ENCODE measurements at places on chromosomes 2 and 18.

DNA sequence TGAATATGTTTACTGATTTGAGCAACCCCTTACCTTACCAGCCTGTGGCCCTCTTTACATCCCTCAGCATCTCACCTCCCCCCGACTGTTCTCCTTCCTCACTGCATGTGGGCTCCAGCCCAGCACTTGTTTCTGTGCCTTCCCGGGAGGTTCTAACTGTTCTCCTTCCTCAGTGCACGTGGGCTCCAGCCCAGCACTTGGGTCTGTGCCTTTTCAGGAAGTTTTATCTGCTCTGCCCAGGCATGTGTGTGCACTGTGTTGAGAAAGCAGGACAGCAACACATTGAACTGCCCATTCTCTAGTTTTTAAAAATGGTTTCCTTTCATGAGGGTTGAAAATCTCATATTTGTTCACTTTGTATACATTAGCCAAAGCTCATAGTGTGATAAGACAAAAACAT lies 158.4 kb downstream of the ATP9B start:
- DNase-seq: no peak

DNA sequence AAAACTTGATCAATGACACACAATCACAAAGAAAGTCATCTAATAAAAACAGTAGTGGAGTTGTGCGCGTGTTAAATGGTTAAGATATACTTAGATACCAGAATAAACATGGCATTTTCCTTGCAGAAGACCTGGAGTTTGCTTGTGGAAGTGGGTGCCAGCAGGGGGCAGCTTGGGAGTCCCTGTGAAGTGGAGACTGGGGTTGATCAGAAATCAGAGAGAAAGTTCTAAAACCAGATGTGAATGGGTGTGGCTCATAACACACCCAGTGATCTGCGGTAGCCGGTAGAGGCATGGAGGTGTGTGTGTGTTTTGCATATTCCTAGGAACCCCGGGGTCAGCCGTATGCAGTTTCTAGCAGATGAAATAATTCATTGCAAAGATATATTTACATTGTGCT lies 300.1 kb upstream of the TRIB2 start:
- peak; percentile 30 for DNase-seq

- no peak for DNase-seq
Observed at GRCh38 chr2:22126978-22127377, 1003.2 kb downstream of the TDRD15 start.

GRCh38 chr2:228140934-228141528 lies 40.5 kb downstream of the SPHKAP start:
- no peak for DNase-seq

GRCh38 chr18:68448736-68449135 lies 266.2 kb downstream of the TMX3 start:
- DNase-seq: no peak

- DNase-seq: no peak
Observed at GRCh38 chr2:150400849-150401248, 86.6 kb downstream of the RND3 start.

- no peak for DNase-seq
Observed at GRCh38 chr18:29176681-29177080, 999.8 kb upstream of the CDH2 start.

DNA sequence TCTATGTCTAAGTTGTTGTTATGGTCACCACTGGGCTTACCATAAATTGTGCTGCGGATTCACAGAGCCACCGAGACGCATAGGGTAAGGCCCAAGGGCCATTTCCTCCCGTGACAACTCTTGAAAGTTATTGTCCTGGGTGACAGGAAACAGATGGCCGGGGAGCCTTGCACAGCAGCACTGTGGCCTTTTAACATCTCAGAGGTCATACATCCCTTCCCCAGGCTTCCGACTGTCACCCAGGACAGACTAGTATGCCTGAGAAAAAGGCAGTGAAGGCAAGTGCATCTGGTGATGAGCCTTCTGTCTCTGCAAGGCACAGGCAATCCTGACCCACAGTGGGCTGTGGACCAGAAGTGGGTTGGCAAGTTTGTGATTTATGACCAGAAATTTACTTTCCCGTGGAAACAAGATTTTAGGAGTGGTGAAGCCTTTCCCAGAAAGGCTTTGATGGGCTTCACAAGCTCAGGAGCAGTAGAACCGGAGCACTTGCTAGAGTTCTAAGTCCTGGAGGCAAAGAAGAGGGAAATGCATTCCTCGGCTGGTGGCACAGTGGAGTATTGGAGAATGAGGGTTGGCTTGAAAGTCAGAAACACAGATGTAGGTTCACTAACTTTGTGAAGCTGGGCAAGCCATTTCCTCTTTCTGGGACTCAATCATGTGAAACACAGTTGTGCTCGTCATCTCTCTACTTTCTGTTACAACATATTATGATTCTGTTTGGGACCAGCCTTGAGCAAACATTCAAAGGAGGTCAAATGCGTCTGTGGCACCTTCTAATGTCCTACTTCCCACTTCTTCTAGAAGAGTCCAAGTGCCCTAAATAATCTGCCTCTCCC lies 2.0 kb upstream of the CAPN14 start:
- DNase-seq: no peak

- no peak for DNase-seq
Observed at GRCh38 chr2:144071461-144071860, 448.5 kb downstream of the ZEB2 start.

GRCh38 chr2:89831641-89832498 lies 1140.4 kb downstream of the RPIA start:
- DNase-seq: no peak

DNA sequence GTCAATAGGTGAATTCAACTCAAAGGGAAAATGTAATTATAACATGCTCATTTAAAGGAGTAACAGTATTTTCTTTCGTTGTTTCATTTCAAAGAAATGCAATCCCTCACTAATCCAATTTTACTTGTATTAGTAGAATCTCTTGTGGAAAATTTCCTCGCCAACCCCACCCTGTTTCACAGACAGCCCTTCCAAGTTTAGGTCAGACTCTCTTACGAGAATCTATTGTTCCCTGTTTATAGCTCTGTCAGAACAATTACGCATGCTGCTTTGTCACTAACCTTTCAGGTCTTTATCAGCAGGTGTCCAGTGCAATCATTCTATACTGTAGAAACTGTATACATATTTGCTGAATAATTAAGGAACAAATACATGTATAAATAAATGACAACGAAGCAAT lies 657.8 kb upstream of the LINC00305 start:
- DNase-seq: no peak

- no peak for DNase-seq
Observed at GRCh38 chr2:238602223-238602960, 175.7 kb downstream of the ASB1 start.

DNA sequence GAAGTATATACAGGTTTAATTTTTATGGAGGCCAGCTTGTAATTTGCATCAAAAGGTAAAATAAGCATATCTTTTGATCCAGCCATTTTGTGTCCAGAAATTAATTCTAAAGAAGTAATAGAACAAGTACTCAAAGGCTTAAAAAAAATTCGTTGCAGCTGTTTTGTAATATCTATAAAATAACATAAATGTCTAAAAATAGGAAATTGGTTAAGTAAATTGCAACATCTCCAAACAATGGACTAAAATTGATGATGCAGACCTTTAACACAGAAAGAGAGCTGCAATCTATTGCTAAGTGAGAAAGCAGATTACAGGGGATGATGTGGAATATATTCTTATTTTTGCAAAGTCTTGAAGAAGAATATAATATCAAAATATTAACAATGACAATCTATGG lies 19.4 kb downstream of the AAK1 start:
- DNase-seq: no peak

- no peak for DNase-seq
Observed at GRCh38 chr2:224957540-224958461, 84.5 kb downstream of the DOCK10 start.

DNA sequence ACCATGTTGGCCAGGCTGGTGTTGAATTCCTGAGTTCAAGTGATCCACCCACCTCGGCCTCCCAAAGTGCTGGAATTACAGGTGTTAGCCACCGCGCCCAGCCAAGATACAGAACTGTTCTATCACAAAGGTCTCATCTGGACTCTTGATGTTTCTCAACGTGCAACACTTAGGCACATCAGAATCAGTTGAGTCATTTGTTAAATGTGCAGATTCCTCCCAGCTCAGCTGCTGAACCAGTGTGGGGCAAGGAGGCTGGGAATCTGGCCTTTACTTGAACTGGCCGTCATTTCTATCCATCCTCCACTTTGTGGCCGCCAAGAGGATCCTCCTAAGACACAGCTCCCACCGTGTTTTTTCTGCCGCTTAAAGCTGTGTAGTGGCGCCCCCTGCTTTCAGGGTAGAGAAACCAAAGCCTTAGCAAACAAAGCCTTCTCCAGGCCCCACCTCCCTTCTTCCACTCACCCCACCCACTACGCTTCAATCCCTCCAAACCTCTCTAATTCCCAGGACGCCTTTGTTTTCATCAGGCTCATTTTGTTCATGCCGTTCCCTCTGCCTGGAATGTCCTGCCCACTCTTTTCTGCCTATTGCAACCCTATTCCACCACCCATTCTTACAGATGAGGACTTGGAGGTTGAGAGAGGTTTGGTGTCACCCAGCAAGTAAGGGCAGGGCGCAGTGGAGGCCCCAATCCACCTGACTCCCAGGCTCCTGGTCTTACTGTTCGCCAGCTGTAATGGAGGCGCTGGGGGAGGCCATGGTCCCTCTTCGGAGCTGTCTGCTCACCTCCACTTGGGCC lies 776 bp upstream of the SPEG start:
- DNase-seq: peak; percentile 40

- DNase-seq: no peak
Observed at GRCh38 chr2:108182489-108182888, 57.3 kb upstream of the SULT1C3 start.

GRCh38 chr2:161571051-161571429 lies 53.2 kb upstream of the SLC4A10 start:
- no peak for DNase-seq

Data from activated T-cell treated with anti-CD3 and anti-CD28 coated beads for 48 hours (primary cell).